ENCODE measurements at places on chromosomes 12 and 14.

- DNase-seq: peak; percentile 57
Measured at GRCh38 chr12:9039397-9039977, 50.1 kb downstream of the KLRG1 start.

GRCh38 chr12:57107456-57108155 lies 3.6 kb downstream of the STAT6 start:
- no peak for DNase-seq

DNA sequence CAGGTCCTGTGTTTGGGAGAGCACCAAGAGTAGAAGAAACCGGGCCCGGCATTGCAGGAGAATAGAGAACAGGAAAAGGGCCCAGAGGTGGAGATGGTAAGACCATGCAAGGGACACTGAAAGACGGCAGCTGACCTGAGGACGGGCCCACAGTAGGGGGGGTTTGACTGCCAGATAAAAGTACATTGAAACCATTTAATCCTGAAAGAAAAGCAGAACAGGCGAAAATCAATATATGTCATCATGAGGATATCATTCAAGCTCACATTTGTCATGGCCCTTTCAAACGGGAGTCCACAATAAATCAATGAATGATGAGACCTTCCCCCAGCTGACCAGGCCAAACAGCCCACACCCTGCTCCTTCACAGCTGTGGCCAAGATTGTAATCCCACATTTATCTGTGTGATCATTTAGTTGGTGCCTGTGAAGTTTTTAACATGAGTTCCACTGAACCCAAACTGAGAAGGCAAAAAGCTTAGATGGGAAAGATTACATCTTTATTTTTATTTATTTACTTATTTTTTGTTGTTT lies 39.5 kb downstream of the E2F7 start:
- no peak for DNase-seq

DNA sequence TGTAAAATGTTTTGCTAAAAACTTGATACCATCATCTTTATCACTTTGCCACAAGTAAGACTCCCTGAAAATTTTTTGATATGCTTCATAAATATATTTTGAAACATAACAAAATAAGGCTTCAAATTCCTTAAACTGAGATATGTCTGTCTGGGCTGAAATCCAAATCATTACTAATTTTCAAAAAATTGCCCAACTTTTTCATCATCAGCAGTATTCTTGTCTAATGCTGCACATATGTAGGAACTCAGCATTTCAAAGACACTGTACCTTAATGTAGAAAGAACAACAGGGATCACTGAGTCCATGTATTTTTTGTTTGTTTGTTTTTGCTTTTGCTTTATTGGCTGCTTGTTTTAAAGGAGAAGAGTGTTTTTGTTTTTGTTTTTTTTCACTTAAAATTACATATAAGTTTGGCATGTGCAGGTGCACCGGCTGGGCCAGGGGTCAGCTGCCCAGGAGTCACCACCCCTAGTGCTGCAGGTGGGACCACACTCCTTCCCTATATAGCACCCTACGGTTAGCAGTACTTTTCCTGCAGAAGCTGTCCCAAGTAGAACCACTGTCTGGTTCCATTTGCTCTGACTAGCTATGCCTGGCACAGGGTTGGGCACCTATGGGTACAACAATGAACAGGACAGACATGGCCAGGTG lies 231.2 kb downstream of the PIK3C2G start:
- DNase-seq: no peak

DNA sequence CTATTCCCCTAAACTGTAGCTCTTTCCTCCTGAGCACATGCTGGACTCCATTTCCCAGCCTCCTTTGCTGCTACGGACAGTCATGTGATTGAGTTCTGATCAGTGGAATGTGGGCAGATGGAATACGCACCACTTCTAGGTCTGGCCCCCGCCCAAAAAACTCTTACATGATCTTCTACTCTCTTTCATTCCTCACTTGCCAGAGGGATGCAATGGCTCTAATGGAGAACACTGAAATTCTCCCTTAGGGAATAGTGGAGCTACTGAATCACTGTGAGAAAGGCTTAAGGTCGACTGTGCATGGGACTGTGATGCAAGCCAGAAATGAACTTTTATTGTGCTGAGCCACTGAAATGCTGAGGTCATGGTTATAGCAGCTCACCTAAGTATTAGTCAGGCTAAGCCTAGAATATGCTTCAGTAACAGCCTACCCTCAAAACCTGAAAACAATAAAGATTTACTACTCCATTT lies 13.0 kb upstream of the TMED2 start:
- DNase-seq: no peak

- DNase-seq: no peak
Measured at GRCh38 chr12:12784911-12785814, at the start of gene APOLD1. Gene APOLD1 (plus strand): TSS chr12:12785659. CDS start chr12:12785692, 33 bp downstream.

DNA sequence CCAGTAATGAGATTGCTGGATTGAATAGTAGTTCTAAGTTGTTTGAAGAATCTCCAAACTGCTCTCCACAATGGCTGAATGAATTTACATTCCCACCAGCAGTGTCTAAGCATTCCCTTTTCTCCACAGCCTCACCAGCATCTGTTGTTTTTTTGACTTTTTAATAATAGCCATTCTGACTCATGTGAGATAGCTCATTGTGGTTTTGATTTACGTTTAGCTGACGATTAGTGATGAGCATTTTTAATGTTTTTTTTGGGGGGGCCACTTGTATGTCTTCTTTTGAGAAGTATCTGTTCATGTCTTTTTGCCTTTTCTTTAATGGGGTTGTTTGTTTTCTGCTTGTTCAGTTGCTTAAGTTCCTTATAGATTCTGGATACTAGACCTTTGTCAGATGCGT lies 8.1 kb upstream of the SLC15A5 start:
- no peak for DNase-seq

DNA sequence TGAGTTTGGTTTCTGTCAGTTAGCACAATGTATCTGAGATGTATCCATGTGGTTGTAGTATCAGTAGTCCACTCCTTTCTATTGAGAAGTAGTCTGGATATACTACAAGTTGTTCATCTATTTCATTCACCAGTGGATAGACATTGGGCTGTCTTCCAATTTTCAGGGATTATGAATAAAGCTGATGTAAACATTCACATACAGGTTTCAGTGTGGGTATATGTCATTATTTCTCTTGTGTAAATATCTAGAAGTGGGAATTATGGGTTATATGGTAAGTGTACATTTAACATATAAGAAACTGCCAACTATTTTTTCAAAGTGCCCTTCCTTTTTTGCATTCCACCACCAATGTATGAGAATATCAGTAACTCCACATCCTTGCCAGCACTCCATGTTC lies 35.9 kb downstream of the PHLDA1 start:
- DNase-seq: no peak

GRCh38 chr12:23847857-23848256 lies 101.6 kb downstream of the SOX5 start:
- DNase-seq: no peak

DNA sequence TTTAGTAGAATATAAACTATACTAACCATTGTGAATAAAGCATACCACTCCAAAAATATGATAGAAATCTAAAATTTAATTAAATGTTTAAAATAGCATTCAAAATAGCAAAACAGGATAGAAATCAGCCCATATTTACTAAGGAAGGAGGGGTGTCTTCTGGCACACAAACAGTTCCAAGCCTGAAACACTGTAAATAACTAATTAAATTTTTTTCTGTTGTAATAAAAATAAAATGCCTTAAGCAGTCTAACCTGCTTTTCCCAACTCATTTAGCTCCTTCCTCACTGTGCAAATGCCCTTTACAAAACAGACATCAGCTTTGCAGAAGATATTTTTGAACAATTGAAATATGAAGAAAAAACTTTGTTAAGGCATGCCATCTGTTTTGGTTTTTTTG lies 707.1 kb upstream of the USP15 start:
- no peak for DNase-seq

GRCh38 chr12:16072678-16073077 lies 161.5 kb downstream of the DERA start:
- DNase-seq: no peak

DNA sequence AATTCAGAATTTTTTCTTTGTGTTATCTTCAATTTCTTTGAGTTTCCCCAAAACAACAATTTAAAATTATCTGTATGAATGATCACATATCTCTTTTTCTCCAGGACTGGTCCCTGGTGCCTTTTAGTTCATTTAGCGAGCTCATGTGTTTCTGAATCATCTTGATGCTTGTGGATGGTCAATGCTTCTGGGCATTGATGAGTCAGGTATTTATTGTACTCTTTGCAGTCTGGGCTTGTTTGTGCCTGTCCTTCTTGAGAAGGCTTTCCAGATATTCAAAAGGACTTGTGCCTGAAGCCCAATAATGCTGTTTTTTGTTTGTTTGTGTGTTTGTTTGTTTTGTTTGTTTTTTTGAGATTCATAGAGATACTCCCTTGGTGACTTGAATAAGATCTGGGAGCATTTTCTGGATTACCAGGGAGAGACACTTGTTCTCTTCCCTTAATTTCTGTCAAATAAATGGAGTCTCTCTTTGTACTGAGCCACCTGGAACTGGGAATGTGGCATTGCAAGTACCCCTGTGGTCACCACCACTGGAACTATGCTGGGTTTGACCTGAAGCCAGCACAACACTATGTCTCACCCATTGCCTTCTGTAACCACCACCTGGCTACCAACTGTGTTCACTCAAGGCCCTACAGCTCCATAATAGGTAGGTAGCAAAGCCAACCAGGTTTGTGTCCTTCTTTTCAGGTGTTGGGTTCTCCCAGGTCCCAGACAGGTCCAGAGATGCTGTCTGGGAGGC lies 56.3 kb downstream of the SLC6A15 start:
- DNase-seq: no peak

DNA sequence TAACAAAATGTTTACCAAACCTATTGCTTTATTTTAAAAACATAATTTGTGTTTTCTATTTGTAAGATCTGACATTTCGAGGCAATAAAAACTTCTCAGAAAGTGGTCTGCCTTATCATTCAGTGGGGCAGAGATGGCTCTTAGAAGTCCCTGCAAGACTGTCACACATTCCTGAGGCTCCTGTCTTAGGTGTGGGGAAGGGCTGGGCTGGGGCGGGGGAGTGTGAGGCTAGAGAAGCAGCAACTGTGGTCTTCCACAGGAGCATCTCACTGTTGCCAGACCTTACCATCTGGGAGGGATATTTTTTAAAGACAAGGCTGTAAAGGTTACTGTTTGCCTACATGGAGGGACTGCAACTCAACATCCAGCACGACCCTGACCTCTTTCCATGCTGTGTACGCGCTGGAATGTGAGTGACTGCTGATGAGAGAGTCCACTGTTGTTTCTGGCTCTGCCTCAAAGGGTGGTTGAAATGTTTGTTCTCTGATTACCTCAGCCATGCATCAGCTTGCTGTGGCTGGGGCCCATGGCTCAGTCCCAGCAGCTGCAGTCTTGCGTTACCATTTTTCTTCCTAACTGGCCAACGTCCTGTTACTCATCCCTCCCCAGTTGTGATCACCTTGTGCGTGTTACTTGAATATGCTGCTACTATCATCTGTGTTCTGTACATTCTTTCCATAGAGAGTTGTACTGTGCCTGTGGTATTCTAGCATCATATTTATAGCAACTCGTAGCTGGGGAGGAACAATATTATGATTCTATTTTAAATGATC lies 12.4 kb downstream of the ERG28 start:
- DNase-seq: no peak

DNA sequence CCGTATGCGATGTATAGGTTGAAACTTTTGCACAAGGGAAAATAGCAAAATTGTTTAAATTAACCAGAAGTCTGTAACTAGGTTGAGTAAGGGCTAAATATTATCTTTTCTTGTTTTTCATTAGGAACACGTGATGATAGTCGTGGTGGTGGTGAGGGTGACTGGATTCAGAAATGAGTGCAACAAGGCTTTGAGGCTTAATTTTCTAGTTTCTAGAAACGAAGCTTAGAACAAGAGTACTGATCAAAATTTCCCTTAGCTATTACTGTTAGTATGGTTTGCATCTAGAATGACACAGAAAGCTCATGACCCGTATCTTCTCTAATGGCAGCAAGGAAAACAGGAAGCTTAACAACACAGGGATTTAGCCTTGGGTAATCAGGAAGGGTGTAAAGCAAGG lies 7.0 kb downstream of the SLIRP start:
- DNase-seq: no peak

DNA sequence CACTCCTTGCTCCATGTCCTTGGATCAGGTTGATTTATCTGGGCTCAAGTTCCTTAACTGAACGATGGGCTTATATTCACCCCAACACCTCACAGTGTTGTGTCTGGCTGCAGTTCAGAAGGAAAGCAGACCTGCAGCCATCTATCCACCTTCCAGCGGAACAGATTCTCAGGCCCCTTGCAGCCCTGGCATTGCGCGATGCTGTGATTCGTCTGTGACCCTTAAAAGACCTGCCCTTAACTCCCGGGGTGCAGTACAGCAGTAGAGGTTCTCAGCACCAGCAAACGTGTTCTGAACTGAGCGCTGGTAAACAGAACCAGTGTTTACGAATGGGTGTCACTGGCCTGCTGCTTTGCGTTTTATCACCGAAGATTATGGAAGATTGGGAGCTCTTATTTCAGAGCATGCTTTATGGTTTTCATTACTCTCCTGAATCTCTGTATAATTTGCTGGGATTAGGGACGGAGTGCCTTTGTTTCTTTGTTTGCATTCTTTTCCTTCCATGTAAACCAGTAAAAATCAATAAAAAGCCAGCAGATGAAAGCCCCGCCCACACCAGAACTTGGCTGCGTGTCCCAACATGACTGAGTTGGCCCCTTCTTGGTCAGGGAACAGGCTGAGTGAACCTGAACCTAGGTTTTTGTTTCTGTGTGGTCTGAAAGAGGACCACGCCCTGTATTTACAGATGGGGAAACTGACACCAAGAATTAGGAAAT lies 286.7 kb upstream of the CRY1 start:
- no peak for DNase-seq

DNA sequence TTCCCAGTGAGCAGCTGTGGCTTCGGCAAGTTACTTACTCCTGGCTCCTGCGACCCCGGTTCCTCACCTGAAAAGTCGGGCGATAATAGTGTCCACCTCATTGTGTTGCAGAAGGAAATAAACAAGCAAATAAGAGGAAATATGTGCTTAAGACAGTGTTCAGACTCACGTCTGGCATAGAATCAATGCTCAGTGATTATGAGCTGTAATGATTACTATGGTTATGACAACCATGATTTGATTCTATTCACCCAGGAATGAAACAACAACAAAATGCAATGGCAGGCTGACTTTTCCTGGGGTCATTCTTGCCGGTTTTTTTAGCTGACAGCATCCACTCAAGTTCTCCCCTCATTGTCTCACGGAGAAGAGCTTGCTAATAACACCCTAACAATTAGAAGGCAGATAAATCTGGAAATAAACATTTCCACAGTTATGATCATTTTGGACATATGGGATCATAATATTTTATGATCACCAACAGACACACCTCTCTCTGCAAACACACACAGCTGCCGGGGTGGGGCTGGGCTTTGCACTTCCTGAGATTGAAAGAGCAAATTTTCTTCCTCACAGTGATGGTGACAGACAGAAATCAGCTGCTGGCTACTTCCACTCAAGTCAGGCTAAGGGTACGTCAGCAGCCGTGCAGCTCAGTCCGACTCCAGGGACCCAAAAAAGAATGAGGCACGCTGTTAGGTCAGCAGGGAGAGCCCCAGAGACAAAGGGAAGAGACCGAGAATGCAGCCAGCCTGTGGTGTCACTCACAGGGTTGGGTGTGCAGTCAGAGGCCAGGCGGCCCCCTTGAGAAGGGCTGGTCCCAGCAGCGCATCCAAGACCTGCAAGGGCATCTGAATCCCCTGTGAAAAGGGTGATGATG lies 158.0 kb downstream of the RIMBP2 start:
- DNase-seq: no peak

- DNase-seq: no peak
Measured at GRCh38 chr12:77299910-77300669, 234.7 kb upstream of the E2F7 start.
